ENCODE measurements at places on chromosomes 3 and 15.

- DNase-seq = no peak
These were observed 57.8 kb downstream of the RAB7A start for GRCh38 chr3:128783774-128784173.

DNA sequence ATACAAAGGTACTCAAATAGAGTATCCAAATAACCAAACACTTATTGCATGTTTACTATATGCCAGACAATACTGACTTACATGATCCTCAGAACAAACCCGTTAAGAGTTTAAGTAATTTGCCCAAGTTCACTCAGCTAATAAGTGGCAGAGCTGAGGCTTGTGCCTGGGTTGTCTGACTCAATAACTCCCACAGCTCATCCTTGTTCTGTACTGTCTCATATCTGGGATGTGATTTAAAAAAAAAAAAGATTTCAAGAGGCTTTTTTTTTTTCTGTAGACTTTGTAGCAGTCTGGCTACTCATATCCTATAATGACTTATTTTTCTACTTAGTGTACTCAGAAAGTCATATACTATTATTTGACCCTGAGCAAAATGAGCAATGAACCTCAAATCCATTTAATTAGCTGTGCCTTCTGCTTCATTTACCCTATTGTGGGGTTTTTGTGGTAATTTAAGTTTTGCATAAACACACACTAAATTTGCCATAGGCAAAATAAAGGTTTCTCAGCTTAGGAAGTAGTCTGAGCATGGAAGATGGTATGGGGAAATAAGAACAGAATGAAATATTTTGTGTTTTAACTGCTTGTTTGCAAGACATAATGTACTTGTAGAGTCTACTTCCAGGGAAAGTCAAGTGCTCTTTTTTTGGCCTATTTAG is 3.1 kb downstream of the NSUN3 start:
- no peak for DNase-seq

GRCh38 chr3:106759731-106760130 is 617.5 kb upstream of the CCDC54 start:
- no peak for DNase-seq

DNA sequence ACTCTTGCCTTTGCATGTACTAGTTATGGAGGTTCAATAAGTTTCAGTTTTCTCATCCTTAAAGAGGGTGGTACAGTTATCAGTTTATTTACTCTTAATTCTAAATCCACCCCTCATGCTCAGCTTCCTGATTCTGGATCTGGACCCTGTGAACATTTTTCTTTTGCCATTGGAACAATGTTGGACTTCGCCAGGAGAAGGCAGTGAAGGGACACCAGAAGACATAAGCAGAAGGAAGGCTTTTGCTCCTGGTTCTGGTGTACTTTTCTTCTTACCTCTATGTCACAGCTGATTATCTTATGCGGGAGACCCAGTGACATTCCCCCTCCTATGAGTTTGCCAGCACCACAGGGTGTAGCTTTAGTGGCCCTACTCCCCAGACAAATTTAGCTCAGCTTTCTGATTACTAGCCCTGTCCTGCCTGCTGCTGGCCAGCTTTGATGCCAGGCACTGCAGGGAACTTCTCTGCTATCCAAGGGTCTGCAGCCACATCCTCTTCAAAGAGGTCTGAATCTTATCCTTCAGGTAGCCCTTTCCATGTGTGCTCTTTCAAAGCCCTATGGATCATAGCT is 466.3 kb upstream of the EPHA3 start:
- DNase-seq = no peak

DNA sequence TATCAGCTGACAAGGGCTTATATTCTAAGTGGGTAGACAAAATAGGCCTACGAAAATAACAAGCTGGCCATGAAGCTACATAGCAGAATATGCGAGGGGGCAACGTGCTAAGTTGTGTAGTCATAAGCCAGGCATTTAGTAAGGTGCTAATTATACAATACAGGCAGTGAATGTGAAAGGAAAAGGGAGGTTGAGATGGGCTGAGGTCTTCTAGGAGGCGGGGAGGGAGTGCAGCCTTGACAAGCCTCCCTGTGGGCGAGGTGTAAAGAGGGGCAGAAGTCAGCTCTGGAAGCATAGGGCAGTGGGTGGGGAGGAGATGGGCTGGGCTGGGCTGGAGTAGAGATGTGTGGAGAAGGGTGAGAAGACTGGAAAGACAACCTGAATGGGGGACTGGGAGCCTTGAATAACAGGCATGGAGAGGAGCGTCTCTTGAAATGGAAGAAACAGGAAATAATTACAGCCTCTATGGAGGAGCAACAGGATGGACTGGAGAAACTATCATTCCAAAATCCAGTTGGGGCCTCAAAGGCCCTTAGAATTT is 1.2 kb downstream of the TIGIT start:
- peak; percentile 58 for DNase-seq

GRCh38 chr15:51766341-51766740 is 14.9 kb downstream of the TMOD2 start:
- DNase-seq = no peak

DNA sequence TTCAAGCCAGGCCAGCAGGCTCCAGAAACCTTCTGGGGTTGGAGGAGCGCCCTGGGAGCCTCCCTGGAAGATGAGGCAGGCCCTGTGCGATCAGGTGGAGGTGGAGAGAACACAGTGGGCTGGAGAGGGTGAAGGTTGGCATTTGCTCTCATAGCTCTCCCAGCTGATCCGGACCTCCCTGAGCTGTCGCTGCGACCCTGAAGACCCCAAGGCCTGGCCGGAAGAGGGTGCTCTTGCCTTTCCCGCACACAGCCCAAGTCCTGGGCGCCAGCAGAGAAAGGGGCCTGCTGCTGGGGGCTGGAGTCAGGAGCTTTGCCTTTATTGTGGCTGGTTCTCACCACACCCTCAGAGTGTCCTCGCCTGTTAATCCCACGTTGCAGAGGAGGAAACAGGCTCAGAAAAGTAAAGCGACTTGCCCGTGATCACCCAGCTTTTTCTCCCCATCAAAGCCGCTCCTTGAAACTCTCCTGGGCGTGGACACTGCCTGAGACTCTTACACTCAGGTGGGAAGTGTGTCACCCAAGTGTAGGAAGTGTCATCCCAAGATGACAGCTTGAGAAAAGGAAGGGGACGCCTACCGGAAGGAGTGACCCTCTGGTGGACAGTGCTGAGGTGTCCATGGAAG is 8.6 kb upstream of the RPL29 start:
- DNase-seq = no peak

DNA sequence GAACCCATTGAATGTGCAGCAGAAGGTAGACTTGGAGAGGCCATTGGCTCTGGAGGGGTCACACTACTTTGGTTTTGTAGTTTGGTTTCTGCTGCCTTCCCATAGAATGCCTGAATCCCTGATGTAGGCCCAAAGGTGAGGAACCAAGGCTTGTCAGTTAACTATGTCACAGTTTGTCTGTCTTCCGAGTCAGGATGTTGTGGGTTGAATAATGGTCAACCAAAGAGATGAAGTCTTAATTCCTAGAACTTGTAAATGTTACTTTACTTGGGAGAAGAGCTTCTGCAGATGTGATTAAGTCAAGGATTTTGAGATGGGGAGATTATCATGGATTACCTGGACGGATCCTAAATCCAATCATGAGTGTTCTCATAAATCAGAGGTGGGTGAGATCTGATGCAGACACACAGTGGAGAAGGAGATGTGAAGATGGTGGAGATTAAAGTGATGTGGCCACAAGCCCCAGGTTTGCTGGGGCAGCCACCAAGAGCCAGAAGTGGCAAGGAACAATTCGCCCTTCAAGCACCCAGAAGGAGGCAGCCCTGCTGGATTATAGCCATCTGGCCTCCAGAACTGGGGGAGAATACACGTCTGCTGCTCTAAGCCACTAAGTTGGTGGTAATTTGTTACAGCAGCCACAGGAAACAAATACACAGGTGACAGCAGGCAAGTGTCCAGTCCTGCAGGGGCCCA is 2.3 kb upstream of the CCR8 start:
- DNase-seq = no peak

- DNase-seq = no peak
These were observed 5.0 kb downstream of the CCNDBP1 start for GRCh38 chr15:43190178-43190577.

DNA sequence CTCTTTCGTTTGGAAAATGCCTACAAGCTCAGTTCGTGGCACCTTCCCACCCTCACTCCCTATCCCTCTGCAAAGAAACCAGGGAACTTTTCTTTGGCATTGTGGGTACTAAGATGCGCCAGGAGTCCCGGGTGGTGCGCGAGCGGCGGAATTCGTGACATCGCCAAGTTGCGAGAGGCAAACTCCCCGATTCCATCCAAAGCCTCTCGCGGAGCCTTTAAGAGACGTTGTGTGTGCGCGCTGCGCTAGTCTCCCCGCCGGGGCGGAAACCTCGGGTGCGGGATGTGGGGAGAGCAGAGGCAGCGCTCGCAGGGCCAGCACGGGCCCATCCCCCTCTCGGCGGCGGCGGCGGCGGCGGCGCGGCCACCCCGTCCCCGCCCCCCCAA is 443 bp upstream of the NR2F2 start:
- peak; percentile 4 for DNase-seq

DNA sequence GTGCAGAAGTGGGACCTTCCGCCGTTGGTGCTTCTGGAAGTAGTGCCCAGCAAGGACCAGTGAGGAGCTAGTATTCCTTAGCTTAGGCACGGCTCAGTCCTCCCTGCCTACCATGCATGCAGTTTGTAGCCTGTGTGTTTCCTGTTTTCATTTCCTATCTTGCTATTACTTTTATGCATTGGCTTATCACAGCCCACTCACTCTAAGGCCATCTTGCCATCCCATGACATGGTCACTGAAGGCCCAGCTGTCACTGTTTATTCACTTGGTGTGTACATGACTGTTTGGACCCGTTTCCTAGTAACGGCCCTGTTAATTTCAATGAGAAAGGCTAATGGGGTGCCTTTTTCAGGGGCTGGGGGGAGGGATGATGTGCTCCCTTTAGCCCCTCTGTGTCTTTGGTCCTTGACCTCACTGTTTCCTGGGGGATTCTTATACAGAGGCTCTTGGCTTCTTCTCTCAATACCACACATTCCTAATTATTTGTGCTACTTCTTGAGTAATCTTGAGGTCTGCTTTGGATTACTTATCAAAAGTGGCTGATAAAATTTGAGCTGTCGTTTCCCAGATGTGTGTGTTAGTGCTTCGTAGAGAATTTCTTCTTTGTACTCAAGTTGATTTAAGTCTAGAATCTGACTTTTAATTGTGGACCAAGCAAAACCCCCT is 24.5 kb upstream of the TRAK1 start:
- no peak for DNase-seq

- no peak for DNase-seq
These were observed 248.3 kb downstream of the SLCO3A1 start for GRCh38 chr15:92101708-92102394.

DNA sequence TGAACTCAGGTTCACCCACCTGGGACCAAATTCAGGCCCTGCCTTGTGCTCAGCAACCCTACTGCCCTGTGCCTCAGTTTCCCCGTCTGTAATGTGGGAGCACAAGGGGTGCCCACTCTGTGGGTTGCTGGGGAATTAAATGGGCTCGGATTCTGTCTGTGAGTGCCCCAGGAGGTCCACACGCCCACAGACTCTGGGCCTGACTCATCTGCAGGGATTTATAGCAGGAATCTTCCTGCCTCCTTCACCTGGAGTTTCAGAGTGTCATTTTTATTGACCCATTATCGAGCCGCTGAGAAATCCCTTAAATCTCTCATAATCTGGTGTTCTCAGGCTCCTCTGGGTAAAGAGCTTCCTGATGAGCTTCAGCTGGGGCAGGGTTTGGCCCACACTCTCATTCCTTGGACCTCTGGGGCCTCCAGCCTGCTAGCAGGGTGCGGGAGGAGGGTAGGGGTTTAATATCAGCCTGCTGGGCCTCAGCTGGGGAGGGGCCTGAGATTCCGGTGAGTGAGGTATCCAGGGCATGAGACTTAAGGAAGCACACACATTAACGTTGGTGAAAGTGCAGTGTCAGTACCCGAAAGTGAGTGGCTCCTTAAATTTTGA is 16.4 kb downstream of the C3orf18 start:
- no peak for DNase-seq
